ENCODE measurements at places on chromosomes 13 and 19.

- no peak for DNase-seq
Observed at GRCh38 chr13:67136157-67136556, 94.0 kb downstream of the PCDH9 start.

DNA sequence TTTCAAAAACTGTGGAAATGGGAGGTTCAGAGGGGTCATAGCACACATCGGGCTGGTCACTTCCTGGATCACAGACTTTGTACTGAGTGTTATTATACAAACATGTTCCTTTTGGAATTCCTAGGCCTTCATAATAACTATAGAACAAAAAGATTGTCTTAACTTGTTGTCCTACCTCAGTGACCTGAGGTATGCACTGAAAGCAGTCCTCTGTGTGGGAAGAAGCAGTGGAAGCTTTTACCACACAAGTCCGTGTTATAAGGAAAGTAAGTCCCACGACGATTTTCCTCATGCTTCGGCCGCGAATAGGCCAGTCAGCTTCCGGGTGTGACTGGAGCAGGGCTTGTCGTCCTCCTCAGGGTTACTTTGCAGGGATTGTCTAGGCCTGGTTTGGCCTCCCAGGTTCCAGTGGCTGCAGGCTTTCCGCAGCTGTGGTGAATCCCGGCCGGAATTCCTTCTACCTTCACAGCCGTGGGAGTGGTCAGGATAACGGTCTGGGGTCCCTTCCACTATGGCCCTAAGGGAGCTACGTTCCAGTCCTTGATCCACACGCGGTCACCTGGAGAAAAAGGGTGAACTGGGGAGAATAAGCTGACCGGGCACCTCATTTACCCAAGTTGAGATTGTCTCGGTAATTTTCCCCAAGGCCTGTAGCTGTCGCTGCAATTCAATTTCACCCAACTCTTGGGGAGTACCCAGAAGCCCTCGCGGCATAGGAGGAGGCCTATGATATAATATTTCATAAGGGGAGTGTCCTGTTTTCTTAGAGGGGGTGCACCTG lies 16.0 kb downstream of the NAPSA start:
- no peak for DNase-seq

GRCh38 chr19:28489776-28490175 lies 723.2 kb downstream of the UQCRFS1 start:
- DNase-seq: peak; percentile 21

GRCh38 chr19:42191855-42192254 lies 25.6 kb downstream of the DEDD2 start:
- peak; percentile 46 for DNase-seq

DNA sequence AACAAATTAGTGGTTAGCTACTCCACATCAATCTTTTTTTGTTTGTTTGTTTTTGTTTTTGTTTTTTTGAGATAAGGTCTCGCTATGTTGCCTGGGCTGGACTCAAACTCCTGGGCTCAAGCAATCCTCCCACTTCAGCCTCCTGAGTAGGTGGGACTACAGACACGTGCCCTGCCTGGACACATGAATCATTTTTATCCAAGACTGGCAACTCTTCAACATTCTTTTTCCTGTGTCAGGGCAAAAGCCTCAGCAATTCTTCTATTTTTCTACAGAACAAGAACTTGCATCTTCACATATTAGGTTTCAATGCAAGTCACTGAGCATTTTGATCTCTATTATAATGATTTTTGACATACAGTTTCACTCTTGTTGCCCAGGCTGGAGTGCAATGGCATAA lies 76.8 kb upstream of the LRCH1 start:
- no peak for DNase-seq

DNA sequence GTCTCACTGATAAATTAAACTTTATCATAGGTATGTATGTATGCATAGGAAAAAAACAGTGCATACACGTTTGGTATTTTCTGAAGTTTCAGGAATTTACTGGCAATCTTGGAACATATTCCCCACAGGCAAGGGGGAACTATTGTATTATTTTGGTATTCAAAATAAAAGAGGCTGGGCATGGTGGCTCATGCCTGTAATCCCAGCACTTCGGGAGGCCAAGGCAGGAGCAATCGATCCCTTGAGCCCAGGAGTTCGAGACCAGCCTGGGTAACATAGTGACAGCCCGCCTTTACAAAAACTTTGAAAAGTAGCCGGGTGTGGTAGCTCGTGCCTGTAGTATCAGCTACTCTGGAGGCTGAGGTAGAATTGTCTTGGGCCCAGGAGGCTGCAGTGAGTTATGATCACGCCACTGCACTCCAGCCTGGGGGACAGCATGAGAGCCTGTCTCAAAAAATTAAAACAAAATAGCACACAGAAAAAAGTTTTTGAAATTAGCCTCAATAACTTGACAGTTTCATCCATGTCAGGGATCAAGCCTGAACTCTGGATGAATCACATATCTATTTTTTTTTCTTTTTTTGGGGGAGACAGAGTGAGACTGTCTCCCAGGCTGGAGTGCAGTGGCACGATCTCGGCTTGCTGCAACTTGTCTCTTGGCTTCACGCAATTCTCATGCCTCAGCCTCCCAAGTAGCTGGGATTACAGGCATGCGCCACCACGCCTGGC lies 29.1 kb upstream of the HOMER3 start:
- DNase-seq: peak; percentile 26

DNA sequence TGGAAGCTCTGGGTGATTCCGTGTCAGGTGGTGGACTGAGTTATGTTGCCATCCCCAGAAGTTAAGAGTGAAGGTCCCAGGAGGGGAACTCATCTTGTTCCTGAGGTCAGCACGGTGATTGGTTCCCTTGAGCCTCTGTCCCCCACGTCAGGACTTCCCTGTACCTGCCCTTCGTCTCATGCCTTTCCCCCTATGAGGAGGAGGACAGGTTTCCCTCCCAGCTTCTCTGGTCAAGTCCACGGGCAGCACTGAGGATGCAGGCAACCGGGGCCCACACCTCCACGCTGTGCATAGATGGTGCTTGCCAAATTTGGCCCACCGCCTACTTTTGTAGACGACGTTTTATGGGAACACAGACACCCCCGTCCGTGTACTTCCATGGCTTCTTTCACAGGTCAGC lies 42.7 kb downstream of the TEX29 start:
- no peak for DNase-seq

GRCh38 chr13:113157929-113158747 lies at the start of gene PROZ:
TSS of gene PROZ (plus strand) at chr13:113158648. CDS start at chr13:113158661, 13 bp downstream.
- no peak for DNase-seq

All from LHCN-M2 (cell line).